ENCODE measurements at places on chromosomes 7 and 10. TPM values are rescaled to one million over a fixed set of nuclear protein-coding genes. Genes with fewer than 3 reads are reported as not detected.

SEMA3C gene
- 0.09 TPM for total RNA-seq

- peak overlapping the region; percentile 95 for H3K4me3 ChIP-seq
- peak overlapping the region; percentile 66 for H3K27ac ChIP-seq
- no peak for DNase-seq
These were observed 700 bp downstream of the NIPSNAP2 start for GRCh38 chr7:55965100-55965470.

DNA sequence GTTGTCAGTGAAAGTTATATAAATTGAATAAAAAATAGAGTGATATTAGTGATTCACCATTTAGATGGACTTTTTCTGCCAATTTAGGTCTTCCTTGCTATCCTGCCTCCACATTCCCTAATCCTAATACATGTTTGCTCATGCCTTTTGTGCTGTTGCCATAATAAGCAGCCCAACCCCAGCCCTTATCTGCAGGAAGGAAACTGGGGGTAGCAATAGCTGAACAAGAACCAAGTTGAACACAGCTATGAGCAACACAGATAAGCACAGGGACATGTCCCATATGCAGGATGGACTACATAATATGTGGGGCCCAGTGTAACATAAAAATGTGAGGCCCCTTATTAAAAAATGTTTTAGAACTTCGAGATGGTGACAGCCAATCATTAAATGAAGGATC is 91.2 kb upstream of the AHR start:
- DNase-seq, result no peak
- H3K27ac ChIP-seq, result no peak overlapping the region
- H3K4me3 ChIP-seq, result no peak overlapping the region
- no peaks in the 10 kb centered on the region for H3K4me1 ChIP-seq
- no peaks in the 10 kb centered on the region for H3K36me3 ChIP-seq

DNA sequence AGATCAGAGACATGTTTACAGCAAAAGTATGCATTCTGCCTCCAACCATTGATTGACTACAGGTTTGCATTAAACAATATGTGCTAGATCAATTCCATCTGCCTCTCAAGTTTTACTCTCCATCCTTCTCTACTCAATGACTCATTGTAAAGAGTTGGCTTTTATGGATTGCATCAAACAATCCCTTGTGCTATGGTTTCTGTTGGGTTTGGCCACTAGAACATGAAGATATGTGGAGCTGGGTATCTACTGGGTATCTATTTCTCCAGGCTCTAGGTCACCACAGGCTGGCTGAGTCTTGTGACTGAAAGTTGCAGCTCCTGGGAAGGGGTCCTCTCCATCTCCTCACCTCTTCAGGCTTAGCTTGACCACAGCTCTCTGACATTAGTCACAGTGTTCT is 204.7 kb downstream of the DGKI start:
- H3K4me1 ChIP-seq, result no peaks in the 10 kb centered on the region
- H3K4me3 ChIP-seq, result no peak overlapping the region
- H3K36me3 ChIP-seq, result no peaks in the 10 kb centered on the region
- no peak for DNase-seq
- no peak overlapping the region for H3K27ac ChIP-seq

IKZF5 gene
- 16.4 TPM for total RNA-seq
